Right lung (tissue), 10 donors: ENCODE measurements at places on chromosomes 1 and 21. TPM values are rescaled to one million over a fixed set of nuclear protein-coding genes. Genes with fewer than 3 reads are reported as not detected.

The CLDN19 gene
- 22.5 TPM for polyA plus RNA-seq

GRCh38 chr1:7298145-7298544 is 473.0 kb upstream of the VAMP3 start:
- no peak for DNase-seq

DNA sequence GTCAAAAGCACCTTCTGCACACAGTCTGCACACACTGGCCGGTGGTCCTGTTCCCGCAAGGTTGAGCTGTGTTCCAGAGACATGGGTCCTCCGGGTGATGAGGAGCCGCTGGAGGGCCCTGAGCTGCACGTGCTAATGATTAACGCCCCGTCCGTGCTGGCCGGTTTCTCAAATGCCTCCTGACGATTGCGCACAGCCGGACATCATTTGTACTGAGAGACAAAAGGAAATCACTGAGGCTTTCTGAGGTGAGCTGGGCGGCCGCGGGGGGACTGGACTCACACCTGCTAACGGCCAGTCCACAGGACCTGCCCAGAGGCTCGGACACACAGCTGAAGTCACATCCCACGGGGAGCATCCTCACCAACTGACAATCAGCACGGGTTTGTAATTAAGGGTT is 29.2 kb downstream of the POFUT2 start:
- no peak for DNase-seq

The RASAL2 gene
- 34.0 TPM for polyA plus RNA-seq

DNA sequence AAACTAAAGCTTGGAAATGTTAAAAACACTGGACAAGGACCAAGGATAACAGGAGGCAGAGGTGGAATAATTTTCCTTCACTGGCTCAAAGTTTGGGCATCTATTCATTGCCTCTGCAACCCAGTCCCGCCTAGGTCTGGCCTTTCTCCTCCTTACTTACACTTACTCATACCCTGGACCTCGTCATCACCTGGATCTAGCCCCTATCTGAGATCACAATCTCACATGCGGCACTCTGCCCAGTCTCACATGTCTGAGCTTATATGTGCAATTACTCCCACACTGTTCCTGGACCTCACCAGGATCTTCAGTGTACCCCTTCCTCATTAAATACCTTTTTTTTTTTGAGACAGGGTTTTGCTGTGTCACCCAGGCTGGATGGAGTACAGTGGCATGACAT is 37.6 kb downstream of the NVL start:
- DNase-seq = no peak

DNA sequence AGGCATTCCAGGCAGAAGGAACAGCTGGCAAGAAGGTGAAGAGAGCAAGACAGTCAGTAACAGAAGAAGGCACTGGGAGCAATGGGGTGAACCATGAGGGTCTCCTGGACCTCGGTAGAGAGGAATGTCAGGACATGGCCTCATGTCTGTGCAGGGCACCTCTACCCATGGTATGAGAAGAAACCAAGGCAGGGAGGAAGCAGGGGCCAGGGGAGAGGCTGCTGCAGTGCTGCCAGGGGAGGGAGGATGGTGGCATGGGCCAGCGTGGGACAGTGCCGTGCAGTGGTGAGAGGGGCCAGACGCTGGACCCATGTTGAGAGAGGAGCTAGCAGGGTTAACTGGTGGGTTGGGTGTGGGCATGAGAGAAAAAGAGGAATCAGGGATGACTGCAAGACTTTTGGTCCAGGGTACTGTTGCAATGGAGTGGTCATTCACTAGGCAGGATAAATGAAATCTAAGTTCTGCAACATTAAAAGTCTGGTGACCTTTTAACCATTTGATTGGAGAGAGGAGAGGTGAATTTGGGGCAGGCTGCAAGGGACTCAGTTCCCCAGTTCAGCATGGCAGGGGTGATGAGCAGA is 577.6 kb downstream of the MATN1 start:
- DNase-seq = no peak

The GPR3 gene
- polyA plus RNA-seq = 0.59 TPM

The PTGER3 gene
- 0.17 TPM for polyA plus RNA-seq

DNA sequence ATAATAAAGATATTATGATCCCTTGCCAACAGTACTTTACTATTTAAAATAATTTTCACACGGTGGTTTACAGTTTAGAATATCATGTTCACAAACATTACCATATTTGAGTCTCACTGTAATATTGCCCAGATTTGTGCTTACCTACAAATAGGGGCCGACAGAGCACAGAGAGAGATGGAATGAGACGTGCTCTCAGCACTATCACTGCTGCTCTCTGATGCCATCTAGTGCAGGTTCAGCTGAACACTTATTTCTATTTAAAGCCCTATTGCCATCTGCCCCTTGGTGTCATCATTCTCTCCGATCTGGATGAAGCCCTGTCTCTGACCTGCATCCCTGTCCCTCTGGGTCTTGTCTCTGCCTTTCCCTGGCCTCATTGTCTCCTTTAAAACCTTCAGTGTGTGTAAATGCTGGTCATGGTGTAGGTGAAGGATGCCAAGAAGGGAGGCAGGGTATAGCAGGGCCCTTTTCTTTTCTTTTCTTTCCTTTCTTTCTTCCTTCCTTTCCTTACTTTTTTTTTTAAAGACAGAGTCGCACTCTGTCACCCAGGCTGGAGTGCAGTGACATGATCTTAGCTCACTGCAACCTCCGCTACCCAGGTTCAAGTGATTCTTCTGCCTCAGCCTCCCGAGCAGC is 6.9 kb upstream of the GPATCH4 start:
- DNase-seq = no peak

DNA sequence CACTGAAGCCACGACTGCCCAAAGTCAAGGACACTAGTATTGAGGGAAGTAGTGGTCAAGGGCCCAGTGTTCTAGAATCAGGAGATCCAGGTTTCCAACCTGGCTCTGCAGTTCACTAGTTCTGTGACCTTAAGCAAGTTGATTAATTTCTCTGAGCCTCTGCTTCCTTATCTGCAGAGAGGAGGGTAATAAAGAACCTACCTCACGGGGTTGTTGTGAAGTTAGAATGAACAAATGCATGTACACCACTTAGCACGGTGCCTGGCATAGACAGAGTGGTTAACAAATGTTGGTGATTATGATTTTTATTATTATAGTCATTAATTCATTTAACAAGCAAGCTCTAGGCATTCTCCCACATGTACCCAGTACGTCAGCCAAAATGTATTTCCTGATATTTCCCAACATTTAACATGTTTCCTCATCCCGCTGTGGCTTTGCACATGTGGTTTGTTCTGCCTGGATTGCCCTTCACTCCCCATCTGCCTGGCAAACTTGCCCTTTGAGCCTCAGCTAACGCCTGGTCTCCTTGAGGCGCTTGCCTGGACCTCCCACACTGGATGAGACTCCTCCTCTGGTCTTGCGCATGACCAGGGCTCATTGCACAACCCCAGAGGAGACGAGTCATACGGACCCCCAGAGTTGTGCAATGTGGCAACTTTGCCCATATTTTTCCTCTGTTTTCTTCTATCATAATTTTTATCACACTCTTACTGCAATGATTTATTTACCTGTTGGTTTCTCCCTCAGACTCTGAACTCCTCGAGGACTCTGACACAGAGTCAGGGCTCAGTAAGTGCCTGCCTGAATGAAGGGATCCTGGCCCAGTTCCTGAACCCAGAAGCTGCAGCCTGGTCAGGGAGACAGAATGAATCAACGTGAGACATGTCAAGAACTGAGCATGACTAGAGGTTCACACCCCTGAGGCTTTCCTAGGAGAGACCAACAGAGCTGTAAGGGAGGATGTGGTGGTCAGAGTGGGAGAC is 20.7 kb upstream of the MFSD2A start:
- peak; percentile 67 for DNase-seq

GRCh38 chr1:23576338-23577055 is 17.2 kb upstream of the ID3 start:
- no peak for DNase-seq

The COA7 gene
- 14.0 TPM for polyA plus RNA-seq

GRCh38 chr21:42309753-42310213 is 5.4 kb downstream of the TFF3 start:
- DNase-seq = peak; percentile 44

DNA sequence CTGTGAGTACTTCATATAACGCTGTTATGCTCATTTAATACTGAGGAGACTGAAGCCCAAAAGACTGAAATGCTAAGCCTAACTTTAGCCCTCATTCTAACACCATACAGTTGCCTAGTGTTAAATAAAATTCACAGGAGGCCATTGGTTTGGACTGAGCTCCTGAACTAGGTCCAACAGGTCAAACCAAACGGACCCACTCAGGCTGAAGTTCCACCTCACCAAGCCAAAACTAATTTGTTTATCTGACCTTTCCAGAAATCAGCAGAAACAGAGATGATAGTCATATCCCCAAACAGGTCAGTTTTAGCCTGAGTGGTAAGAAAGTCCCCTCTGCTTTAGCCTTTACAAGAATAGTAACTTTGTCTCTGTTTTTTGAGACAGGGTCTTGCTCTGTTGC is 311.3 kb upstream of the ZP4 start:
- DNase-seq = no peak

- DNase-seq = peak; percentile 68
Measured at GRCh38 chr1:21255284-21255942, 34.9 kb downstream of the ECE1 start.

GRCh38 chr1:108071601-108072000 is 106.6 kb upstream of the VAV3 start:
- no peak for DNase-seq

DNA sequence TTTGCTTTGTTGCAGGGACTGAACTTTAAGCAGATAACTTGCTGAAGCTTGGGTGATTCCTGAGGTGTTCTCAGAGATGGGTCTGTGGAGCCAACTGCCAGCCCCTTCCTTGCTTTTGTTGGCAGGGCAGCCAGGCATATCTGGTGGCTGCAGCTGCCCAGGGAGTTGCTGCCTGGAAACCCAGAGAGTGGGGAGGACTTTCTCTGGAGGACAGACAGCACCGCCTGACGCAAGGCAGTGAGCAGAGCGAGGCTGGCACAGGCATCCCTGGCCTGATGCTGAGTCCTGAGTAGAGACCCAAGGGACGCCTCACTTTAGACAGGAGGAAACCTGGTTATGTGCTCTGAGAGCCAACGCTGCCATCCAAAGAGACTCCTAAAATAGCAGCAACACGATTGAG is 9.8 kb upstream of the OLFML2B start:
- no peak for DNase-seq

- no peak for DNase-seq
Measured at GRCh38 chr1:170225781-170226530, 80.2 kb downstream of the NTMT2 start.

DNA sequence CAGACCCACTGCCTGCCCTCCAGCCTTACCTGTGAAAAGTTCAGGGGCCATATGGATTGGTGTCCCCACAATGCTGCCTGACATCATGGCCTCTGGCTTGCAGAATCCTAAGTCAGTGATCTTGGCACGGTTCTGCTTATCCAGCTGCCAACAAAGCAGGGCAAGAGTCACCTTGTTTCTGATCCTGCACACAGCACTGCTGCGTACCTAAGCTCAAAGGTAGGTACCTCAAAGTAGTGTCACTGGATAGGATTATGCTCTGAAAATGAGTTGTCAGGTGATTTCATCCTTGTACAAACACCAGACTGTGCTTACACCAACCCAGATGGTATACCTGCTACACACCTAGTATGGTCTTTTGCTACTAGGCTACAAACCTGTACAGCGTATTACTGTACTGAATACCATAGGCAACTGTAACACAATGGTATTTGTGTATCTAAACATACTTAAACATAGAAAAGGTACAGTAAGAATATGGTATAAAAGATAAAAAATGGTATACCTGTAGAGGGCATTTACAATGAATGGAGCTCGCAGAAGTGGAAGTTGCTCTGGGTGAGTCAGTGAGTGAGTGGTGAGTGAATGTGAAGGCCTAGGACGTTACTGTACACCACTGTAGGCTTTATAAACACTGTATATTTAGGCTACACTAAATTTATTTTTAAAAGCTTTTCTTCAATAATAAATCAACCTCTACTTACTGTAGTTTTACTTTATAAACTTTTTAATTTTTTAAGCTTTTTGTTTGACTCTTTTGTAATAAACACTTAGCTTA is 29.1 kb upstream of the RBBP5 start:
- DNase-seq = no peak

DNA sequence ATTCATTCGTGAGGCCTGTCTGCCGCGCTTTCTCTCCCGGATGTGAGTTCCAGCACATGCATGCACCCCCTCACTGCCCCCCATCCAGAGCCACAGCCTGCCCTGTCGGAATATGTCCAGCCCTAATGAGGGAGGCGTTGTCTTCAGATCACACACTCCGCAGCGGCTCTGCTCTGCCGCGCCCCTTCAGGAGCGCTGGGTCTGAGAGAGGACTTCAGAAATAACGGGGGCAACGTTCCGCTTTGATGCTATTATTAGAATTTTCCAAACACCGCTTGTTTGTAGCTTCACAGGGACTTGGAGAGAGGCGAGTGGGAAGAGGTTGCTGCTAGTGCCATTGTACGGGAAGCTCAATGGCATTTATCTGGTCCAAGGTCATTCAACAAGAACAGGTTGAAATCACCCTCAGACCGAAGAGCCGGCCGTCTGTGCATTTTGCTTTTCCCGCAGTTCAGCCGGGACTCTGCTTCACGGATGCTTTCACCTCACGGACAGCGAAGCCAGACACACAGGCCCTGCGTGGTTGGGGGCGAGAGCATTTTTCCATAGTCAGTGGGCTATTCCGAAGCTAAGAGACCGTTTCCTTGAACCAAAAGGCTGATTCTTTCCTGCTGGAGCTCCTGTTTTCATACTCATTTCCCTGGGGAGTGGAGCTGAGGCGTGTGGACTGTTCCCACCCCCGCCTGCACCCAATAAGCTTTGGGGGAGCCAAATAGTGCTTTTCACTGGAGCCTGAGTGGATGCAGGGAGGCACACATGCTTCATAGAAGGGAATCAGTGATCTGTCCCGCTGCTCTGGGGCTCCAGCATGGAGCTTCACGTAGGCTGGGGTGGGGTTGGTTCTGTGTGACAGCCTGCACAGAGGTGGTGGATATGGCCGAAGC is 69.7 kb downstream of the GALNT2 start:
- DNase-seq = no peak

The LCE1C gene
- not detected for polyA plus RNA-seq

- DNase-seq = no peak
Measured at GRCh38 chr1:29259802-29260441, 23.6 kb downstream of the PTPRU start.

- DNase-seq = no peak
Measured at GRCh38 chr1:23801338-23801748, 789 bp upstream of the GALE start.
